Pulmonary artery endothelial cell (primary cell): ENCODE measurements at places on chromosomes 5 and 9. TPM values are rescaled to one million over a fixed set of nuclear protein-coding genes. Genes with fewer than 3 reads are reported as not detected.

- no peak for DNase-seq
Measured at GRCh38 chr9:96057155-96057554, 181.7 kb downstream of the ERCC6L2 start.

GRCh38 chr5:142204219-142204618 is 95.6 kb downstream of the NDFIP1 start:
- DNase-seq = no peak

The GAS1 gene
- 0.13 and 0.18 TPM in 2 replicates for total RNA-seq

GRCh38 chr9:107706701-107707427 is 217.3 kb upstream of the KLF4 start:
- DNase-seq = no peak

The WDR31 gene
- total RNA-seq = 1.0 and 1.4 TPM in 2 replicates

The SOX30 gene
- total RNA-seq = not detected in 2 replicates

- no peak for DNase-seq
Measured at GRCh38 chr9:2367970-2368369, 253.6 kb upstream of the VLDLR start.

DNA sequence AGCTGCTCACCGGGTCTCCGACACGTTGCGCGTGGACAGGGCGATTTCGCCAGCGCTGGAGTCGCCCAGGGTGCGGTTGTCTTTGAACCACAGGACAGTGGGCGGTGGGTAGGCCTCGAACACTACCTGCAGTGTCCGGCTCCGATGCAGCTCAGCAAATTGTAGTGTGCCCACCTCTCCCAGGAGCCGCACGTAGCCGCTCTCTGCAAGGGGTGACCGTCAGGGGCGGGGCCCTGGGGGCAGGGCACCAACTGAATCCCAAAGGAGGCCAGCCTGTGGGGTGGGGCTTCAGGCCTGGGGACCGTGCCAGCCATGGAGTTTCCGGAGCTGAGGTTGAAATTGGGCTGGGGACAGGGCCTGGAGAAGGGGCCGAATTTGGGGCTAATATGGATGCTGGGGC is 22.9 kb downstream of the PDGFRB start:
- DNase-seq = no peak

GRCh38 chr9:75996726-75997125 is 106.3 kb downstream of the PCSK5 start:
- no peak for DNase-seq

The HK3 gene
- total RNA-seq = under 0.01 and 0.04 TPM in 2 replicates

DNA sequence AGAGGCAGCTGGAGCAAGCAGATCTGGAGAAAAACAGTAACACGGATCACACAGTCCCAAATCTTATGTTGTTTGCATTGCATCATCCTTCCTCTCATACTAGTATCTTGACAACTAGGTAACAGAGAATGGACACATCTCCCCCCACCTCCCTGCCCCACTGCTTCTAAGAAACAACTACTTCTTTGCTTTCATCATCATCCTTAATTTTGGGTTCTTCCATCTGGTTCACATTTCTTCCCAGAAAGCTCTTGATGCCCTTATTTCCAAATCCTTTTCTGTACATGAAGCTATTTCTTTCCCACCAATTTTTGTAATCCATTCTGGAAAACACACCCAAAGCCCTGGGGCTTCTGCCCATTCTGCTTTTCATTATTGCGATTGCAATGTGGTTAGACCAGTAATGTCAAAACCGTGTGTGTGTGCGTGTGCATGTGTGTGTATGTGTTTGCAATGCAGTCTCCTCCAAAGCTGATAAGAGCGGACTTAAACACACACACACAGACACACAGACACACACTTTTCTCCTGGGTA is 254.7 kb upstream of the SLC30A5 start:
- no peak for DNase-seq

The RLN2 gene
- 0.35 TPM in 1 of 2 replicates, not detected in the other for total RNA-seq

DNA sequence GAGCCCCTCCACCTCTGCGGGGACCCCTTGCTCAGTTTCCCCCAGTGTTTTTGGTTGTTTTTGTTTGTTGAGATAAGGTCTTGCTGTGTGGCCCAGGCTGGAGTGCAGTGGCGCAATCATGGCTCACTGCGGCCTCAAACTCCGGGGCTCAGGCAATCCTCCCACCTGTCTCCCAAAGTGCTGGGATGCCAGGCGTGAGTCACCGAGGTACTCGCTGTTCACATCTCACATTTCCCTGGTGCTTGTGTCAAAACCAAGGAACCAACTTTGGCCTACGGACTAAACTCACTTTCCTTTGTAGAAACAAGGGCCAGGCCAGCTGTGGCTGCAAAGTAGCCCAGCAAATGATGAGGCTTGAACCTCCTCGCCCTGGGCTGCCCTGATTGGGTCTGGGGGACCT is 9.7 kb upstream of the AJM1 start:
- DNase-seq = no peak

DNA sequence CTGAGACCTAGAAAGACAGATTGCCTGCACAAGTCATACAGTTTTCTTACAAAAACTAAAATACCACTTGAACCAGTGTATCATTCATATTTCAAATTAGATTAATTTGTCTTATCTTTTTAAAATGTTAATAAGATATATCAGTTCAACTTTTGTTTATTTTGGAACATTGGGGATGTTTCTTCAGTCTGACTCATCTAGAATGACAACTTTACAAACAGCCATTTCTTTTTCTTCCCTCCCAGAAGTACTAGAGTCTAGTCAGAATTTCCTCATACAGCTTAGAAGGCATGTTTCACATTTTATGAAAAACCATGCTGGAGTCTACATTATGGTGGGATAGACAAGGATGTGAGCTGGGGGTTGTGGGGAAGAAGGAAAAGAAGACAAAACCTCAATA is 262.5 kb downstream of the NFIB start:
- no peak for DNase-seq

DNA sequence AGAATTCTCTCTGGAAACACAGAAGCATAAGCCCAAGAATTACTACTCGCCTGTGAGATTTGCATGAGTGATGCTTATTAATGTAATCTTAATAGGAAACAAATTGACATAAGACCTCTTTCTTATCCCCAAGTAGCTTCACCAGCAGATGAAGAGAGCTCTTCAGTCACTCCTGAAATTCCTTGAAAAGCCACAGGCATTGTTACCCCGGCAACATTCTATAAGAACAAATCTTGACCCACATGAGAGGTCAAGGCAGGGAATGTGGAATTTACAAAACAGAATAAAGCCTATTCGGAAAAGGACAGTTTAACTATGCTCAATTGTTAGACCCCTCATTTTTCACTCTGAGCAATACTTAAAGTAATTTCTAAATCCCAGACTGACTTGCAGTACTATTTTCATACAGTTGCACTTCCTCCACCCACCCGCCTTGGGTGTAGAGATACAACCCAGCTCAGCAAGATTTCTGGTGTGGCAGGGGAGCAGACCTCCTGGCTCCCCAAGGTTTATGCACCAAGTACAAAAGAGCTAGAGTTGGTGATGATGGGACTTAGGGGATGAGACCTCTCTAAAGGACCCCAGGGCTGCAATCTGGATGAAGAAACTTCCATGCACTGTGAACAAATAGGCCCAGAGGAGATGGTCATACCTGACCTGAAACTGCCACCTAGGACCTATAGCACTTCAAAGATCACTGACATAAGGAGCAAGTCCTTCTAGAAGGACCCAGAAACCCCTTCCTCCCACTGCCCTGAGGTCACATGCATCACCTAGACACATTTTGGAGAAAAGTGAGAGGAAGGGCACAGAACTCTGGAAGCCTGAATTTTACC is 242.1 kb downstream of the ZNF608 start:
- DNase-seq = no peak

DNA sequence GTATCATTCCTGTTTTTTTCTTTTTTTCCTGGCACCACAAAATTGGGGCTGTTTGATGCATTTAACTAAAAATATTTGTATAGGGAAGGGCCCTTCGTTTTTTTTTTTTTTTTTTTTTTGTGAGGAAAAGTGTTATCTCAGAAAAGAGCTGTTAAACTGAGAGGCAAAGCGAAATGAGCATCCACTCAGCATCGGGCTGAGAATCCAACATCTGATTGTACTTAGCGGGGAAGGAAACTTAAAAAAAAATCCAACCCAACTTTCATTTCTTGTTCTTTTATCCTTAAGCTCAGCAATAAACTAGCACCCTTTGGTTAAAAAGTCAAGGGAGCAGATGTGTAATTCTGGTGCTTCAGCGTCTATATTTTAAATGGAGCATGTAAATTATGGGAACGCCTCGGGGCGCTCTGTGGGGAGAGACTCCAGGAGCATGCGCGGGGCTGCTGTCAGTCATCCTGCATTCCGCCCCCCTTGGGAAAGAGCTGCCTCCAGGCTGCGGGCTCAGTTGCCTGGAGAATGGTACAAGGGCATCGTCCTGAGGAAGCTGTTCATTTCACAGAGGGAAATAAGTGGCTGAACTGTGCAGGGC is 33.3 kb downstream of the DMRT2 start:
- DNase-seq = no peak

The SLC45A2 gene
- 0.13 TPM in 1 of 2 replicates, not detected in the other for total RNA-seq

DNA sequence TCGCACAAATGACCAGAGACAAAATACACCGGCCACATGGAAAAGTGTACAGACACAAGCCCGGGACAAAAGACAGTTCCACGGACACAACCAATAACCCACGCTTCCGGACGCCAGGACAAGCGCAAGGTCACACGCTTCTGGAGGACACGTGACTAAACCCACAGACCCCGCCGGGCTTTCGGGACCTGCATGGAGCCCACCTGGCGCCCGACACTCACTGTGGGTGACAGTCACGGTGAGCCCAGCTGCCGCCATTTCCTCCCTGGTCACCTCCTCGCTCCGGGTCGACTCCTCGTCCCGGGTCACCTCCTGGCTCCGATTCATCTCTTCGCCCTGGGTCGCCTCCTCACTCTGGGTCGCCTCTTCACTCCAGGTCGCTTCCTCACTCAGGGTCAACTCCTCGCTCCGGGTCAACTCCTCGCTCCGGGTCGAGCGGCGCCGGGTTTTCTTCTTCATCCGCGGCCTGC is 470 bp downstream of the BAG1 start:
- no peak for DNase-seq

The DNLZ gene
- total RNA-seq = 15.7 and 32.4 TPM in 2 replicates

GRCh38 chr5:52796516-52797103 is 8.9 kb downstream of the ITGA1 start:
- DNase-seq = no peak

- DNase-seq = no peak
Measured at GRCh38 chr9:101354765-101355708, 29.8 kb downstream of the BAAT start.

The TRMT10B gene
- 2.4 and 2.6 TPM in 2 replicates for total RNA-seq

- DNase-seq = peak; percentile 48
Measured at GRCh38 chr5:72402959-72403628, 82.9 kb downstream of the PTCD2 start.

GRCh38 chr5:17222664-17223063 is 5.2 kb downstream of the BASP1 start:
- DNase-seq = no peak

The TERT gene
- 0.07 TPM in 1 of 2 replicates, not detected in the other for total RNA-seq

DNA sequence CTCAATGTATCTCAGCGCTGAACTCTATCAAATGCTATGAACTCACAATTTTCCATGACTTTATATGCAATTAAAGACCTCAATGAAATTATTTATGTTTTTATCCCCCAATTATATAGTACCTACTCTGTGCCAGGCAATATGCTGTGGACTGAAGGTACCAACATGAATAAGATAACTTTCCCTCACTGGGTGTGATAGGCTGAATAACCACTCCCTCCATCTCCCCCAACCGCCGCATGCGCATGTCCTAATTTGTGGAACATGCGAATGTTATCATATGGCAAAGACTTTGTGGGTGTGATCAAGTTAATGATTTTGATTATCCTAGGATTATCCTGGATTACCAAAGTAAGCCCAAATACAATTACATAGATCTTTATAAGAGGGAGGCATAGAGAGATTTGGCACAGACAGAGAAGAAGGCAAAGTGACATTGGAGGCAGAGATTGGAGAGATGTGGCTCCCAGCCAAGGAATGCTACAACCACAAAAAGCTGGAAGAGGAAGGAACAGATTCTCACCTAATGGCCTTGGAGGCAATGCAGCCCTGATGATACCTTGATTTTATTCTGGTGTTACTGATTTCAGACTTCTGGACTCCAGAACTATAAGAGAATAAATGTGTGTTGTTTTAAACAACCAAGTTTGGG is 149.1 kb upstream of the VCAN start:
- no peak for DNase-seq

The CXCL14 gene
- not detected in 2 replicates for total RNA-seq

The PCDHGB5 gene
- 8.7 and 12.3 TPM in 2 replicates for total RNA-seq

The ARID3C gene
- total RNA-seq = 0.07 and 0.13 TPM in 2 replicates

DNA sequence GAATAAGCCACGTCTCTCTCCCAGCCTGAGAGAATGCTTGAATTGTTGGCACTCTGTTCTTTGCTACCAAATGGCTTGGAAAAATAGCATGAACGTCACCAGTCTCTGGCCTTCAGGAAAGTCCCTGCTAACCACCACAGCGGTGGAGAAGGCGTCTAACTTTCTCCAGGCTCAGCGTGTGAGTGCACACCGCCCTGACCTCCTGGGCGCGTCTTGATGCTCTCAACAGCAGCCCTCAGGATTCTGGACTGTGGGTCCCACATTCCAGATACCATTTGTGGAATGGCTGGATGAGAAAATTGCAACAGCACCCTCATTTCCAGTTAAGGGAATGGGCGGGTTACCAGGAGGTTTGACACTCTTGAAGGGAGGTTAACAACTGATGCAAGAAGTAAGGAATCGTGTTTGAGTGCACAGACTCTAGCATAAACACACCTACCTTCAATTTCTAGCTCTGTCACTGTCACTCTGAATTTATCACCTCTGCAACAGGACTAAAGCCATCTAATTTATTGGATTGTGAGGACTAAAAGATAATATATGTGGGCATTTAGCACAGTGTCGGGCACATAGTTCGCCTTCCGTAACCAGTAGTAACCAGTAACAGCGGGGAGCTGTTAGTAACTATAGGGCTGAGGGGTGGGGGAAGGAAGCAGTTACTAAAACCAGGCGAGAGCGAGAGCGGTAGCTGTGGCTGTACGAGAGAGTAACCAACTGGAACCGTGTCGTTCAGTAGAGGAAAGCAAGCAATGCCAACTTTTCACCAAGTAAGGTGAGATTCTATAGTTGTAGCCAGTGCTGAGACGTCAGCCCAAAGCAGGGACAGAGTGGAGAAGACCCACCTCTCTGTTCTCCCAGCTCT is 807 bp upstream of the PLGRKT start:
- no peak for DNase-seq

DNA sequence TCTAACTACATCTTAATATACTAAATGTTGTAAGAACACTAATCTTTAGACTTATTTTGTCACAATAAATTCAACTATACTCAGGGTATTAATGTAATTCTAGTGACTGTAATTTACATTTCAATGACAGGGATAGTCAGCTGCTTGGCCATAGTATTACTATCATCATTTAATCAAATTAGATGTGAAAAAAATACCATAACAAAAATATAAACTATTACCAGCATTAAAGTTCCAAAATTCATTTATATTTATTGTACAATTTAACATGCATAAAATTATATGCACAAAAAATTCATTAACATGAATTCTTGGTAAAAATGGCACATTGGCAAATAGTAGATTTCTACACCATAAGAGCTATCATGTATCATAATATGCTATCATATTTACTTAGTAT is 28.9 kb downstream of the FNIP1 start:
- no peak for DNase-seq

The PCDHB13 gene
- total RNA-seq = 0.33 and 0.99 TPM in 2 replicates

DNA sequence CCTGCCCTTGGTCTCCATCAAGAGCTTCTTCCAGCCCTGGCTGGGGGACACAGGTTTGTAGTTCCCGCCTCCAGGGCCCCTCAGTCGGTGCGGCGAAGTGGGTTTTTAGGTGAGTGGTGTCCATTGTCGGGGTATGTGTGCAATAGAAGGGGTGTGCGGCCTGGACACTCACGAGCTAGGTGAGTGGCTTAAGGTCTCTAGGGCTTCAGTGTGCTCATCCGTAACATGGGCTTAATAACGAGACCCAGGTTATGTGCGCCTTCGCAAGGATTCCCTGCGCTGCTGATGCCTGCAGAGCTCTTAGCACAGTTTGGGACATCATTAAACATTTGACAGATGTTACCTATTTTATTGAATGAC is 656 bp downstream of the CEP78 start:
- DNase-seq = no peak
